ENCODE measurements at places on chromosomes 3 and 15.

DNA sequence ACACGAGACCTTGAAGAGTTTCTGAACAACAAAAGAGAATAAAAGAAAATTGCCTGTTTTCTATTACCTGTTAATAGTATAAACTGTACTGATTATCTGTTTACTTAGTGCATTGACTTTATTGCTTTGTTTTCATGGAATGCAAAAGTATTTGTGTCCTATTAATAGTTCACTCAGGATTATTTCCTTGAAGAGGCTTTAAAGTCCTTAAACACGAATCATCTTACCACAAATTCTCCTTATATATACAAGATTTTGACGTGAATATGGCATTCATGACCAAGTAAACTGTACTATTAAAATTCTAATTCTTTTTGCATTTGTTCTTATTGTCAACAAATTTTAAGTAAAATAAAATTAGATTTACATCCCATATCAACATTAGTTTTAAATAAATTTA lies 513.0 kb downstream of the NTRK3 start:
- DNase-seq, result no peak

DNA sequence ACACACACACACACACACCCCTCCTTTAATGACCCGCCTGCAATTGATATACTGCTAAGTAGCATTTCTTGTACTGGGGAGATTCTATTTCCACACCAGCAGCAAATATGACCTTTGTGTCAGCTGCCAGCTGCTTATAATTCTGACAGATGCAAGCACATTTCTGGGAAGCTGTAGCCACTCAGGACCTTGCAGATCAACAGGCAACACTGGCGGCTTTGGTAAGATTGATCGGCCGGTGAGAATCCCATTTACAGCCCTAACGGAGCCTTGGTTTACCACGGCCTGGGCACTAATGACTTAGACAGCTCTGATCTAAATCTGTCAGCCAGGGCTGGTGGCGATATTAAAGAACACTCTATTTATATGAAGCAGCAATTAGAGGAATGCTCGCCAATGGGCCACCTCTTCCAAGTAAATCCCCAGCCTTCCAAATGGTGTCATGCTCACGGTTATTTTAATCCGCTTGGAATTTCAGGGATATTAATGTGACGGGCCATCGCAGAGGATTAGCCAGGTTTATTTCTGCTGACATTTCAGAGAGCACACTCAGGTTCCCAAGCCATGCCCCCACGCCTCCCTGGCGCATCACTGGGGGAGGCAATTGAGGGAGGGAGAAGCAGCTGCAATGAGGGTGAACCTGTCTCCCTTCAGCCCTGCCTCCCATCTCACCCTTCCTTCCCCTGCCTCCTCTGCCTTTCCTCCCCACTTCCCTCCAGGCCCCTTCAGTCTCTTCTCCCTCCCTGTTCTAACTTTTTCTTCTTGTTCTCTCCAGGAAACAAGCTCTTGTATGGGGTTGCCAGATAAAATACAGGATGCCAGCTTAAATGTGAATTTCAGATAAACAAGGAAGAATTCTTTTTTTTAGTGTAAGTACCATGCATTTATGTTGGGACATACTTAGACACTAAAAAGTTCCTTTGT lies 287.0 kb downstream of the TLE3 start:
- no peak for DNase-seq

- no peak for DNase-seq
Observed at GRCh38 chr3:85560088-85560785, 601.4 kb downstream of the CADM2 start.

DNA sequence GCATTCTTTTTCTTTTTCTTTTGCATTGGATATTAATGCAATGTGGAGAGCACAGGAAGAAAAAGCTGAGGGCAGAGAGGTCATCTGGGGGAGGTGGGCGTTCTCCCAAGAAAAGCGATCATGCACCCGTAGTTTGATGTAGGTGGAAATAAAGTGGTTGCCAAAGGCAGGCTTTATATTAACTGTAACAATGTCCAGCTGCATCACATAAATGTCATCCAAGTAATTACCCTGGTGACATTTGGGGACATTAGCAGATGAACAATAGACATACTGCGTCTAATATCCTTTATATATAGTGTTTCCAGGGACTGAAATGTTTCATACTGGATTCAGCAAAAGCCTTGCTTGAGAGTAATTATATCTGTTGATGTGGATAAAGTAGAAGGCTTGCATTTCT lies 135.5 kb downstream of the CNTN6 start:
- DNase-seq, result no peak

DNA sequence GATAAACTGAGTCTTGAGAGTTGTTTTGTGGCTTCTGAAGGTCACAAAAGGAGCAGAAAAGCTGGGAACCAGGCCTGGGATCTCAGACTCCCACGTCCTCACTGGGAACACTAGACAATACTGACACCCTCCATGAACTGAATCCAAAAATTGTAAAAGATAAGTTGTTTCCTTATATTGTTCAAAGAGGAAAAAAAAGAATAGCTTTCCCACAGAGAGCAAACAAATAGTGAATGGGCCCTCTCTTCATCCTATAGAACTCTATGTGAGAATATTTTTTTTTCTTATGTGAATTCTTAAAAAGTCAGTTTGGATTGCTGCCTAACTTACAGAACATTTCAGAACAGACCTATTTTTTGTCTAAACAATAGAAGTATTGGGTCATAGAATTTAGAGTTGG lies 203.5 kb downstream of the MECOM start:
- no peak for DNase-seq

All from type B pancreatic cell (in vitro differentiated cells).